Pulmonary artery endothelial cell (primary cell): ENCODE measurements at places on chromosomes 12 and 14. TPM values are rescaled to one million over a fixed set of nuclear protein-coding genes. Genes with fewer than 3 reads are reported as not detected.

- no peak for DNase-seq
Measured at GRCh38 chr14:21264025-21264801, 5.0 kb downstream of the HNRNPC start.

GRCh38 chr14:55665067-55665675 lies 85.2 kb downstream of the KTN1 start:
- DNase-seq, result no peak

DNA sequence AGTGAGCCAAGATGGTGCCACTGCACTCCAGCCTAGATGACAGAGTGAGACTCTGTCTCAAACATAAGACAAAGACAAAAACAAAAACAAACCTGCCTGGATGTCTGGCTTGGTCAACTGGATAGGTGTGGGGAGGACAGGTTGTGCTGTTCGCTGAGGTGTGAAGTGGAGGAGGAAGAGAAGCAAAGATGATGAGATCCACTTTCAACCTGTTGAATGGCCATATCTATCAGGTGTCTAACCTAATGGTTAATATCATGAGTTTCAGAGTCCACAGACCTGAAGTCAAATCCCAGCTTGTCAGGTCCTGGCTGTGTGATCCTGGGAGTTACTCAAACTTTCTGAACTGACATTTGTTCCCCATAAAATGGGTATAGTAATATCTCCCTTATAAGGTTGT lies 9.7 kb upstream of the CCDC177 start:
- DNase-seq, result no peak

- no peak for DNase-seq
Measured at GRCh38 chr14:97945631-97946030, 1148.4 kb downstream of the VRK1 start.

DNA sequence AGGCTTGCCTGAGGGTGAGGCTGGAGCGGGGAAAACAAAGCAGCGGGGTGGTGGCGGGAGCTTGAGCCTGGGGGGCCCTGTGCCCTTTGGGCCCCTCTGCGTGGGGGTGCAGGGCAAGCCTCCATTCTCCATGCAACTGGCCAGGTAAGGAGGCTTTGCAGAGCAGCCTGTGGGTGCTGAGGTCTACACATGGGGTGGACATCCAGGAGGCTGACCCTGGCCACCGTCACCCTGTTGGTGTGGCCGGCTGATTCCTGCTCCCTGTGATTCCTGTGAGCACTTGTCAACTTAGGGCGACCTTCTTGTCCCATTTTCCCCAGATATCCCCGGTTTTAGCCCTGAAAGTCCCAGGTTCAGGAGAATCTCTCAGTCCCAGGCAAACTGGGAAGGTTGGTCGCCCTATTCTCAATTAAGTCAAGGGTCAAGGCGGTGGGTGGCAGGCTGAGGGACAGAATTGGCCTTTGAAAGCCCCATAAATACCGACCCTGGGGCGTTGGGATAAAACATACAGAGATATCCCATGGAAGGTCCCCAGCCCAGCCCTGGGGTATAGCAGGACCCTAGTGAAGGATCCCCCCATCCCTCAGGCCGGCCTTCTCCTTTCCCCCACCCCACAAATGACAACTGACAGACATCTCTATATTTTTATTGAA lies 70.5 kb downstream of the PRIMA1 start:
- DNase-seq, result no peak

DNA sequence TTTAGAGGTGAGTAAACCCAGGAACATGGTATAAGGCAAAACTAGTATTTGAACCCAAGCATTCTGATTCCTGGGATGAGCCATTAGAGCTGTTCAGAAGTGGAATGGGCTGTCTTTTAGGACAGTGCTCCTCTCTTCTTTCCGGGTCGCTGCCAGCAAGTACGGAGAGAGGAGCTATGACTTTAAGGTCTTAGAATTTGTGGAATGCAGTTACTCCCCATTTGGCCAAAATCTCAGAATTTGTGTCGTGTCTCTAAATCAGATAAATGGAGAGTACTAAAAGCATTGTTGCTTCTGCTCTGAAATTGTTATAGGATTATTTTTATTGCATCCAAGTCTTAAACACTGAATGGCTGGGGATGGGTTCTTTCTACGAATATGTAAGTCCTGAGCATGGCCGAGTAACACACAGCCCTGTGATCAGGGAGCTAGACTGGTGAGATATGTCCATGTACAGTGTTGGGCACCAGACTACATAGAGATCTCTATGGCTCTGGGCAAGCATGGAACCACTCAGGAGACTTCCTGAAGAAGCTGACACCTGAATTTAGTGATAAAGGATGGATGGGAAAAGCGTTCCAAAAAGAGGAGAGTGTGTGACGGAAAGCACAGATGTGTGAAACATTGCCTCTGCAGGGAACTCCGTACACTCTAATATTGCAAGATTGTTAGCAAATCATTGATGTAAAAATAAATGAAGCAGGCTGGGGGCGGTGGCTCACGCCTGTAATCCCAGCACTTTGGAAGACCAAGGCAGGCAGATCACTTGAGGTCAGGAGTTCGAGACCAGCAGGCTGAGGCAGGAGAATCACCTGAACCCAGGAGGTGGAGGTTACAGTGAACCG lies 184.7 kb downstream of the SRGAP1 start:
- DNase-seq, result no peak

The DDIT3 gene
- total RNA-seq, result 6.0 and 12.6 TPM in 2 replicates

DNA sequence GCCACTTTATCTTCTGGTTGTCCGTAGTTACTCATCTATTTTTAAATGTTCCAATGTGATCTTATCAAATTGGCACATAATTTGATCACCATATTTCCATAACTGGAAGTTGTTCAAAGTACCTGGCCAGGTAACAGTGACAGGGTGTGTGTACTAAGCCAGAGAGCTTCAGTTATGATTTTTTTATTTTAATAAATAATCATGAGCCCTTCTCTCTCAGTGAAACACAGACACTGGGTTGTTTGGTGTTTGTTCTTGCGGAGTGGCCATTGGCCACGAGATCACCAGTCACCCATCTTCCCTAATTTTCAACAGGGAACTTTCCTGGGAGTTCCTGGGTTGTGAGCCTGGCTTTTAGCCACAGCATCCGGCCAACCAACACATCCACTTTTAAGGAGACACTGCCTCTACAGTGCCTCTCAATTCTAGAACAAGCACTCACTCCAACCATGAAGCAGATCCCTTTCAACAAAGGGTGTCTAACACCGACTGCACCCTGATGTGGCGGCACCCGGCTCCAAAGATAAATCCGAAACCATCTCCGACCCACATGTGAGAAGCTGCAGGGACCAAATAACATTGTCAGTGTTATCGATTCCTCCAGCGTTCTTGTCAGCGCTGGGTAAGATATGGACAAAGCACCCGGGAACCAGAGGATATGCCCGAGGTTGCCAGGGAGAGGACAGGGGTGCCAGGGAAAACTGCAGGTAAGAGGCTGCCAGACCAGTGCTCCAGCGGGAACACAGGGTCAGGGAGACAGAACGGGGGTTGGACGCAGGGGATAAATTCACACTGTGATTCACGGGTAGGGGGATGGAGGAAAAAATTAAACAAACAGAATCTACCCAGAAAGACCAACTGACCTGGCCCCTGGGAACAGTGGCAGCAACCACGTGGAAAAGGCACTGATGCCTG lies 49.9 kb downstream of the FOXN3 start:
- no peak for DNase-seq

- no peak for DNase-seq
Measured at GRCh38 chr14:89675590-89675989, 258.6 kb upstream of the FOXN3 start.

The KCNC2 gene
- total RNA-seq, result not detected in 2 replicates

DNA sequence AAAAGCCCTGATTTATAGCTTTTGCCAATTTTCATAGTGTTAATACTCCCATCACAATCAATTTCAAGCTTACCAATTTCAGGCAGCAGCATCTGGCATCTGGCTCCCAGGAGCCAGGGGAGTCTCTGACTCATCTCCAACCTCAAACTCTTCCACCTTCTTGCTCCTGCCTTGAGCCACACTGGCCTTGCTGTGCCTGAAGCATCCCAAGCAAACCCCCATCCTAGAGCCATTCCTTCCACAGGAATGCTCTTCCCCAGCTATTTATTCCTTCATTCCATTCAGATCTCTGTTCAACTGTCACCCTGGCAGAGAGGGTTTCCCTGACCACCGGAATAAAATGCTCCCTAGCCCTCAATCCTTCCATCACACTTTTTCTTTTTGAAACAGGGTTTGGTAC lies 13.9 kb upstream of the PPP1CC start:
- DNase-seq, result no peak

The TPCN1 gene
- total RNA-seq, result 8.2 and 10.8 TPM in 2 replicates

The NUP107 gene
- 70.7 and 118 TPM in 2 replicates for total RNA-seq

The LRTM2 gene
- total RNA-seq, result not detected in 2 replicates

DNA sequence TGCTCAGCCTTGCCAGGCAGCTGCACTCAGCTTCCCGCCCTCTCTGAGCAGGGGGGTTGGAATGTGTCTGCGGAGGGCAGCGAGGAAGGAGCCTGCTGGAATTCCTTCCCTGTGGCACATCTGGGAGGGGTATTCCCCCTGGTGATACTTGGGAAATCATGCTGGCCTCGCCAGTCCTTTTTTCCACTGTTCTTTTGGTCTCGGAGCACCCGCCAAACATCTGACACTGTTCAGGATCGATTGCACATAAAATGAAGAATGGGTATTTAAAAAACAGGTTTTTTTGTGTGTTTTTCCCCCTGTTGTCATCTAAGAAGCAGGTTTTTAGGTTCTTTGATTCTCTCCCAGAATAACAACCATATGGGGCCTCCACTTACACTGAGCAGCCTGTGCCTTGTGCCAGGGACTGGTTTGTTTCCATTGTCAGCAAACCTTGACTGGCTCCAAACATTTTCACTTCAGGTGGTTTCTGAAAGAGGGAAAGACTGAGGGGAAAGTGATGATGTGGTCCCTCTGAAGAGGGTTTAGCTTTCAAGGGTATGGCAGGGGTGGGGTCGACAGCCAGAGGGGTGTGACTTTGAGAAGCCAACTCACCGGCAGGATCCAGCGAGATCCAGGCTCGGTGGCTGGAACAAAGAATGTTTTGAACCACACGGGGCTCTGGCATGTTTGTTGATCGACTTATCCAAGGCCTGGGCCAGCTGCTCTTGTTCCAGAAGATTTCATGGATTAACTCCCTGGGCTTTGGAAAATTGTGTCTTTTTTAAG lies 215.1 kb downstream of the CACNA1C start:
- DNase-seq, result no peak

DNA sequence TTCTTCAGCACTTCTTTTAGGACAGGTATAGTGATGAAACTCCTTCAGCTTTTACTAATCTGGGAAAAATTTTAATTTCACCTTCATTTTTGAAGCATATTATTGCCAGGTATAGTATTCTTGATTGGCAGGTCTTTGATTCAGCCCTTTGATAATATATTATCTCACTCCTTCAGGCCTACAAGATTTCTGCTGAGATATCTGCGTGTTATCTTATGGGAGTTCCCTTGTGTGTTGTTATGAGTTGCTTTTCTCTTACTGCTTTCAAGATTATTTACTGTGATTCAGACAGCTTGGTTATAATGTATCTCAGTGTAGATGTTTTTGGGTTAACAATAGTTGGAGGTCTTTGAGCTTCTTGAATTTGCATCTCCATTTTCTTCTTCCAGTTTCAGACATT lies 87.4 kb downstream of the ATF7IP start:
- no peak for DNase-seq

DNA sequence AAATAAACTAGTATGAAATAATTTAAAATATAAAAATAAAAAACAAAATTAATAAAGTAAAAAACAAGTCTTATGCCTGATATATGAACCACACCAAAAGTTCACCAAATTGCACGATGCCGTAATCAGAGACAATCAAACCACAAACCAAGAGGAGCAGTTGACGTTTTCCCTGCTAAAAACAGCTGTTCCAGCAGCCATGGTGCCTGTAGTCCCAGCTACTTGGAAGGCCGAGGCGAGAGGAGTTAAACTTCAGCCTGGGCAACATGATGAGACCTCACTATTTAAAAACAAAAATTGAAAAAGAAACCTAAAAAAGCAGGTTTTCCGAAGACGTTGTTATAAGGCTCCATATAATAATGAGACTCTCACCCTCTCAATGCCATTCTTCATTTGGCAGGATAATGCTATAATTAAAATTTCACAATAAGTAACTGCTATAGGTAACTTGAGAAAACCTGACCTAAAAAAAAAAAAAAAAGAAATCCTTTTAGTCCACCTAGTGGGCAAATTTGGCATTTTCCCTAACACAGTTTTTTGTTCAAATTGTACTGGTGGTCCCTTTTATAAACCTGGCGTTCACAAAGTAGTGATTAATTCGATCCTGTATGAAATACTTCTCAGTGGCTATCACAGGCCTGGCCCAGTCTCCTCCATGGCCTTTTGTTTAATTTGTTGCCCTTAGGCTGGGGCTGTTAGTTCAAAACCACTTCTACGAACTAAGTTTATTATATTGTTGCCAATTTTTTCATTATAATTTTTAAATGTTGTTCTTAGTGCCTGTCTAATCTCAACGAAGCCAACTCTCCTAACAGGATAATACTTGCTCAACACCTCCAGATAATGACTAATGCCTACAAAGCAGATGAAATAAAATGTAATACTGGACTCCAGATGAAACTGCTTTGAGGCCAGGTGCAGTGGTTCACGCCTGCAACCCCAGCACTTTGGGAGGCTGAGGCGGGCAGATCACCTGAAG lies 62.1 kb downstream of the TNFAIP2 start:
- no peak for DNase-seq

DNA sequence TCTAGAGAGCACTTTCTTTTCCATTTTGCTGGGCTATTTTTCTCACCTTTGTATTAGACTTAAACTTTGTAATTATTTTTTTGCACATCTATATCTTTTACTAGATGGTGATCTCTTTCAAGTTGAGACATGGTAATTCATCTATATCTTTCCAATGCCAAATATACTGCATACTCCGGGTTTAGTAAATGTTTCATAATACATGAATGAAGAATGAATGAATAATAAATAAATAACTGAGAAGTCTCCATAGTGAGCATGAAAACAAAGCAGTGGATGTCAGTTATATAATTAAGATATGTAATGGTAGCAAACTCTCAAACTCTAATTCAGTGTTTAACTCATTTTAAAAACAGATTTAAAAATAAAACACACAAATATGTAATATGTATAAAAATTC lies 342.5 kb upstream of the KITLG start:
- no peak for DNase-seq

DNA sequence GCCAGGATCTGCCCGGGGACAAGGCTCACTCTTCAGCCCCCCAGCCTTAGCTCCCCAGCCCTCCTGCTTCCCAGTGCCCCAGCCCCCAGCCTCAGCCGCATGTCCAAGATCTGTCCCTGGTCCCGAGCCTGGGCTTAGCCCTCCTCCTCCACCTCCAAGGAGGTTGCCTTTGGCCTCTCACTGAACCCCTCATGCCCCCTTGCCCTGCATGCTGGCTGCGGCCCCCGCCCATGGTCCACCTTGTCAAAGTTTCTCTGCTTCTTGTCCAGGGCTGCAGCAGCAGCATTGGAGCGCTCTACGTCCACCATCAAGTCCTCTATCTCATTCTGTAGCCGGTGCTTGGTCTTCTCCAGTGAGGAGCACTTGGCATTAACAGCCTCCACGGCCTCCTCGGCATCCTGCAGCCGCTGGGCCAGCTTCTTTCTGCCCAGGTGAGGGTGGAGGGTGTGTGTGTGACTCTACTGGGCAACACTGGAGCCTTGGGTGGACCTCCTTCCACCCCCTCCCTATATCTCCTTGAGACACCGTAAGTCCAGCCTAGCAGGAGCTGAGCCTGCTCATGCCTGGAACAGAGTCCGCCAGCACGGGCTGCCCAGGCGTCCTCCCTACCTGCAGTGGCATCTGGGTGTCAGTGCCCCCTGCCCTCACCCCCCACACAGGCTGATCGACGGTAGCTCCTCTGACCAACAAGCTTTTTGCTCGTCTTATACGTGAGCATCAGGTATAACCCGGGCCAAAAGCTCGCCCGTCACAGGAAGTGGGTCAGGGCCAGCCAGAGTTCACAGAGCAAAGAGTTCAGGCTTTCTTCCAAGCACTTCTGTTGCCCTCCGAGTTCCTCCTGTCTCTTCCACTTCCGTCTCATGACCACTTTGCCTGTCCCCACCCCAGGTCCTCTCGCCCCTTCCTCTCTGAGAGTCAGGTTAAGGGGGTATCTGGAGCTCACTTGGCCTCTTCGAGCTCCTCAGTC lies 11.4 kb downstream of the CMTM5 start:
- no peak for DNase-seq
